ENCODE measurements at places on chromosomes 6 and 20.

GRCh38 chr6:108524528-108525248, 36.0 kb upstream of the FOXO3 start:
- no peak for DNase-seq

GRCh38 chr6:32406857-32407256, at the start of gene BTNL2:
TSS of gene BTNL2 (minus strand) at chr6:32407181. CDS start at chr6:32407123, 58 bp downstream.
- no peak for DNase-seq

DNA sequence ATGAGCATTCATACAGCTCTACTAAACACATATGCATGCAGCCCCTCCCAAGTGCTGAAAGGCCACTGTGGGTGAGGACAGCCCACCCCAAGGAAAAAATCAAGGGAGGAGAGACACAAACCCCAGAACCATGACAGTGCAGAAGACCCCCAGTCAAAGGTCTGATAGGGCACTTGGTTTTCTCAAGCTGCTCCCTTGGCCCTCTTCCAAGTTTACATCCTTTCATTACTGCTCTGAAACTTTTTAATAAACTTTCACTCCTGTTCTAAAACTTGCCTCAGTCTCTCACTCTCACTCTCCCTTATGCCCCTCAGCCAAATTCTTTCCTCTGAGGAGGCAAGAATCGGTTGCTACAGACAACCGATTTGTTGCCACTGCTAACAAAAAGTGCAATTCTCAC, 24.9 kb downstream of the IPCEF1 start:
- no peak for DNase-seq

DNA sequence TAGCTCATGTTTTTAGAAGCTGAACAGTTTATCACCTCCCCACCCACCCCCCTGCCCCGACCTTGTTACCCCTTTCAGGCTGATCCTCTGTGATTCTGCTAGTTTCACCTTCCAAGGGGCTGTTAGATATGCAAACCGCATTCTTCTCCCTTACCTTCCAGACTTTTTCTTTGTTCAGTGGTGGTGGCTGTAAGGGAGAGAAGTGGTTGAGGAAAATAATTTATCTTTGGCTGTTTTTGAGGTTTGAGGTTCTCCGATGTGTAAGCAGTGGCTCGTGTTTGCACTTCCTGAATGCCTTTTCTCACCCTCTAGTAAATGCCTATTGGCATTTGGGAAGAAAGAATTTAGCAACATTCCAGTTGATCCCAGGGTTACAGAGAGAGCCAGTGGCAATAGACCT, 69.4 kb upstream of the KCNG1 start:
- no peak for DNase-seq

DNA sequence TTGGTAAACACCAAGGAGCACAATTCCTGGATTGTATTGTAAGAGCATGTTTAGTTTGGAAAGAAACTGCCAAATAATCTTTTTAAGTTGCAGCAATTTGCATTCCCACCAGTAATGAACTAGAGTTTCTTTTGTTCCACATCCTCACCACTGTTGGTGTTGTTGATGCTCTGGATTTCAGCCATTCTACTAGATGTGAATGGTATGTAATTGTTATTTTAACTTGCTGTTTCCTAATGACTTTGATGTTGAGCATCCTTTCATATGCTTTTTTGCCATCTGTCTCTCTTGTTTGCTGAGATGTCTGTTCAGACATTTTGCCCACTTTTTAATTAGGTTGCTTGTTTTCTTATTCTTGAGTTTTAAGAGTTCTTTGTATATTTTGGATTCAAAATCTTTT, 1654.1 kb downstream of the GRIK2 start:
- no peak for DNase-seq

GRCh38 chr6:20205722-20206161, 6.5 kb downstream of the MBOAT1 start:
- no peak for DNase-seq

DNA sequence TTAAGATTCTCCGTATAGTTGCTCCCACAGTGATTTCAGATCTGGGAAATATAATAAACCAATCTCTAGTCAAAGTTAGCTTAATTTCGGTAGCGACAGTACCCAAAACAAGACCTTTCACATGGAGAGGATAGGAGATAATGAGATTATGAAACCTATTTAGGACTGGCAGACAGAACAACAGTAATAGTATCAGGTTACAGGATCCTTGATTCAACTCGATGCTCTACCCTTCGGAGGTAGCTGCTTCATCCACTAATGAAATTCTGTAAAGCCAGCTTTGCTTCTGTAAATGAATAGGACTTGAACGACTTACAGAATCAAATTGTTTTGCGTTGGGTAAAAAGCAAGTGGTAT, 534 bp upstream of the AKIRIN2 start:
- no peak for DNase-seq

DNA sequence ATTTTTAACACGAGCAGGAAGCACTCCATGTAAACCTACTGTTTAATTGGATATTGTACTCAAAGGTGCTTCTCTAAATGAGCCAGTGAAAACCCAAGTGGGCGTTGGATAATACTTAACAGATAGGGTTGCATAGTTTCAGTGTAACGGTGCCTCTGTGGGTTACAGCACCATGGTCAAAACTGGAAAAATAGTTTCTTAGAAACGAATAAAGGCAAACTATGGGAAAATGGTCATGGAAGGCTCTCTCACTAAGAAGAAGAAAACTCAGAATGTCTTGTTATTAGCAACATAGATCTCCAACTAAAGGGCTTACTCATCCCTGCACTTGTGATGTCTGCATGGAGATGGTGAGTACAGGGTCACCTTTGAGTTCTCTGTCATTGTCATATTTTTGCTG, 59.1 kb upstream of the NEDD9 start:
- DNase-seq, result no peak

DNA sequence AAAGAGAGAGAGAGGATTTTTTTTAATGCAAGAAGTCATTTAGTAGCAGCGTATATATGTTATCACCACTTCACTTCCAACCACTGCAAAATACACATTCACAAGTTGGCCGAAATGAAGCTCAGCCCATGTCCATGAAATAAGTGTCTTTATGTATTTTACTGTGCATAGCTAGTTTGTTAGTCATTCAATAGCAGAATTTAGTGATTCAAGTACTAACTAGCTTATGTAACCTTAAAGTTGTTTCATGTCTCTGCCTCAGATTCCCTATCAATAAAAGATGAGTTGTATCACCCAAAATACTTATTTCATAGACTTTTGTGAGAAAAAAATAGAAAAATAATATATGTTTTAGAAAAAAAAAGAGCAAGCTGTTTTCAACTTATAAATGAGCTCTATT, 153.7 kb upstream of the PRDM1 start:
- DNase-seq, result no peak

GRCh38 chr6:43180985-43181384, 1.0 kb upstream of the CUL9 start:
- no peak for DNase-seq

DNA sequence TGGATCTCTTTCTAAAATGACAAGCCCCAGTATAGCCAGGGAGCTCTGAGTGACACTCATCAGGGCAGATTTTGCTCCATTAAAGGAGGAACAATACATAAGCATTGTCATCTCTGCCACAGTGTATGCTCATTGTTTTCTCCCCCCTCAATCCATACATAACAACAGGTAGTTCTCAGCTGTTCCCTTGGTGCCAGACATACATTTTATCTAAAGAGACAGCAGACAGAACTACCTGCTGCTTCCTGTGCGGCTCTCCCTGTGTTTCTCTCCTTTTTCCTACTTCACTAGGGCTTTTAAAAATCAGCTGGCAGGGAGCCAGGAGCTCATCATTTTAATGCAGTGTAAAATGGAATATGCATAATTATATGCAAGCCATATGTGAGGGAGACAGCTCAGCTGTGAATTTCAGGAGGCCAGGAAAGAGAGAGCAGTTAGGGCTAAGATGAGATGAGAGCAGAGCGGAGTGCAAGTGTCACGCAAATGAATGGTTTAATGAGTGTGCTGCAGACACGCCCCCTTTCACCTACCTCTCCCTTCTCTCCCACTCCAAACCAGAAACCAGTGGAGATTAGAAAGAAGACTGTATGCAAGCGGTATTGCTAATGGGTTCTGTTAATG, 96.0 kb downstream of the SOBP start:
- DNase-seq, result peak; percentile 66

GRCh38 chr6:142047934-142048592, 84.7 kb upstream of the GJE1 start:
- no peak for DNase-seq

GRCh38 chr20:38255393-38255792, 5.1 kb downstream of the KIAA1755 start:
- no peak for DNase-seq

- no peak for DNase-seq
These were observed 353.2 kb upstream of the BTBD3 start for GRCh38 chr20:11564491-11564890.

DNA sequence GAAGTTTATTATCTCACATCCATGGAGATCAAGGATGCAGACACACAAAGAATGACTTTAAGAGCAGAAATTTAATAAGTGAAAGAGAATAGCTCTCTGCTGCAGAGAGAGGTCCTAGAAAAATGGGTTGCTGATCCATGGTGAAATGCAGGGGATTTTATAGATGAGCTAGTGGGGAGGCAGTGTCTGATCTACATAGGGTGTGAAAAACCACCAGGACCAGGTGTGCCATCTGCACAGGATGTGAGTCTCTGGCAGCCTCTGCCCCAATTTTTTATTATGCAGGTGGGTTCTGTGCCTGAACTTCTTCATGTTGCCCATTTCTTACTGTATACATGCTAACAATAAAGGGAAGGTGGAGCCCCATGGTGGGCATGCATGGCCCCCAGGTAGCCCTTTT, 19.9 kb upstream of the NANP start:
- DNase-seq, result no peak

DNA sequence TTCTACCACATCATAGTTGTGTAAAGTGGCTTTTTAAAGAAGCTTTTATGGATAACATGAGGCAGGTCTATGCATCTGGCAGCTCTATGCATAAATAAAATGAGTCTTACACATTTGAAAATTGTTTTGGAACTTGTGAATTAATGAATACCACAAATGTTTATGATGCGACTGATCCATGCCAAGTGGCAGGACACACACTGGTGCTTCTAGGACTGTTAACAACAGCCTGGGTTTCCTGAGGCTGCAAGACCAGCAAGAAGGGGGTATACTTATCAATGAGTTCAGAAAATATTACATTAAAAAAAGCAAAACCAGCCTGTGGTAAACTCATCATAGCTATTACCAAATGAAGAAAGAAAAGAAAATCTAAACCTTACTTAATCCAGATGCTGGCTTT, 212.9 kb upstream of the PDE10A start:
- no peak for DNase-seq

GRCh38 chr6:75217193-75217592, 11.3 kb upstream of the COL12A1 start:
- DNase-seq, result no peak

DNA sequence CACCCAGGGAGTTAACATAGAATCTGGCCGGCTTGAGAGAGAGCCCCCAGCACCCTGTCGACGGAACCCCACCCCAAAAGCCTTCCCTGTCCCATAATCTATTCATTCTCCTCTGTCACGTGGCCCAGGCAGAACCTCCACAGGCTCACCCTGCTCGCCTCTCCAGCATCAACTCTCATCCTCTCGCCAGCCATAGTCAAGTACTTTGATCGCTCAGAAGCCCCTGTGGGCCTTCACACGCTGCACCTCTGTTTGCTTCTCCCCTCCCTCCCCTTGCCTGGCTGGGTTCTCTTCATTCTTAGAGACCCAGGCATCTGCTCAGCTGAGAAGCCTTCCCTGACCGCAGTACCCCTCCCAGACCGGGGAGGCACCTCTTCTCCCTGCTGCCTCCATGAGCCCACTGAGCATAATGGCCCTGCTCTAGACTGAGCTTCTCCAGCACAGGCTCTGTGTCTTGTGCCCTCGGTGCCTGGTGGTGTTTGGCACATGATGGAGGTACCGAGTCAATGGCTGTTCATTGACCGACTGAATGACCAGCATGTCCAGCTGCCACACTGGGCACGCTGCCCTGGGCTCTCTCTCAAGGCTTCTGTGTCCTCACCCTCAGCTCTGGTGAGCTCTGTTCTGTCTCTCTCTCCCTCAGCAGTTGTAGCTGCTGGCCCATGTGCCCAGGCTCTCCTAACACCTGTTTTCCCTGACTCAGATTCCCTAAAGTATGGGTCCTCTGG, 33.7 kb downstream of the PKIG start:
- DNase-seq, result no peak

DNA sequence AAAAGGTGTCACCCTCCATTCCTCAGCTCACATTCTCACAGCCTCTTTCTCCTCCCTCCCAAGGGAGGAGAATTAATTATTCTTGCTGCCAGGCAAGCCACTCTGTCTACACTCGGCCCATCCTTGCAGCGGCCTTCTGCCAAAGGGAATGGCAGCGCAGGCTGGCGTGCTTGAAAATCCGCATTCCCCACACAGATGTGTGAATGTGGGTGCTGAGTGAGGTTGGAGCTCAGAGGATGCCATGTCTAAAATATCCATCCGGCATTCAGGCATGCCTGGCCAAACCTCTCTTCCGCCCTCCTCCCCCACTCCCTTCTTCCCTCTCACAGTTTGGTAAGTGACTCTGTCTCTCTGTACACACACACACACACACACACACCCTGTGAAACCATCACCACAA, 27.7 kb downstream of the PNPLA1 start:
- DNase-seq, result no peak

GRCh38 chr6:38762848-38763247, 47.7 kb downstream of the DNAH8 start:
- DNase-seq, result no peak

GRCh38 chr20:38640521-38640920, 38.9 kb downstream of the ARHGAP40 start:
- no peak for DNase-seq

GRCh38 chr6:90885611-90886056, 298.8 kb upstream of the MAP3K7 start:
- DNase-seq, result no peak

DNA sequence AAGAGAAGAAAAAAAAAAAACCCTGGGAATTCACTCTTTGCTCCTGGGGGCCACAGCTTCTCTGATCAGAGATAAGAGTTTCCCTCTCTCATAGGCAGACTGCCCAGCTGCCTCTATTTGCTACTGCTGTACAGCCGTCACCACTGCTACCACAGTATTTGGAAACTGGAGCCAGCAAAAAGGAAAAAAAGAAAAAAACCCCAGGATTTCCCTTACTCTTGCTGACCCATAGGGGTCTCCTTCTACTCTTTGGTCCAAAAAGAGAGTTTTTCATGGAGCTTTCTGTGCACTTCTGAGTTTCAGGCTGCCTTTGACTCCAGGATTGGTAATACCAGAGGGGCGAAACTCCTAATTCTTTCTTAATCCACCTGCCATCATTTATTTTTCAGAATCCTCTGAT, 89.7 kb downstream of the MDGA1 start:
- no peak for DNase-seq

- no peak for DNase-seq
These were observed 28.4 kb upstream of the NFATC2 start for GRCh38 chr20:51570739-51571459.

- DNase-seq, result no peak
These were observed 124.9 kb downstream of the SOBP start for GRCh38 chr6:107614828-107615227.

DNA sequence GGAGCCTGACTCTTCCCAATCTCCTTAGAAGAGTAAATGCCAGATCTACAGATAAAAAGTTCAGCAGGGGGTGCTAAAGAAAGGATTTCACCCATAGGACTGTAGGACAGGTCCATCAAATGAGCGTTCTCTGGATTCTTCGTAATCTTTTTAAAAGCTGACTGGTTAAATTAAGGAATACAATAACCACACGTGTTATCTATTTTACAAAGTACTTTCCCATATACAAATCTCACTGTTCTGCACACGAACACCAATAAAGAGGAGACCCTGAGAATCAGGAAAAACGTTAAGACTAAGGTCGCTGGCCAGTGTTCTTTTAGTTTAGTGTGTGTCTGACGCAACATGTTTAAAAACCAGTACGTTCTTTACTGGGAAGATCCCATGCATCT, 542 bp downstream of the TUBE1 start:
- DNase-seq, result no peak
